ENCODE measurements at places on chromosomes 1 and 21.

DNA sequence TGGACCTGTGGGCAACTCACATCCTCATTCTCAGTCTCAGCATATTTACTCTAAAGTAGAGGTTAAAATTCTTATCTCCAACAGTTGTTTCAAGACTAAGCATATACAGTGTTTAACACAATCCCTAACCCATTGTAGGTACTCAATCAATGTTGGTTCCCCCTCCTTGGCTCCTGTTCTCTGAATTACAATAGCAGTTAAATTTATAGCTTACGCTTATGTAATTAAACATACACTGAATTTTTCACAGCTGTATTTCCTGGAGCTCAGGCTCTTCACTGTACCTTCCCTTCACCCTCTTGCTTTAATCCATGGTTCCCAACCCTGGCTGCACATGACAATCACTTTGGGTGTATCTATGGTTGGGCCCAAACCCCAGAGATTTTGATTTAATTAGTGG is 89.4 kb downstream of the LPAR3 start:
- no peak for DNase-seq

DNA sequence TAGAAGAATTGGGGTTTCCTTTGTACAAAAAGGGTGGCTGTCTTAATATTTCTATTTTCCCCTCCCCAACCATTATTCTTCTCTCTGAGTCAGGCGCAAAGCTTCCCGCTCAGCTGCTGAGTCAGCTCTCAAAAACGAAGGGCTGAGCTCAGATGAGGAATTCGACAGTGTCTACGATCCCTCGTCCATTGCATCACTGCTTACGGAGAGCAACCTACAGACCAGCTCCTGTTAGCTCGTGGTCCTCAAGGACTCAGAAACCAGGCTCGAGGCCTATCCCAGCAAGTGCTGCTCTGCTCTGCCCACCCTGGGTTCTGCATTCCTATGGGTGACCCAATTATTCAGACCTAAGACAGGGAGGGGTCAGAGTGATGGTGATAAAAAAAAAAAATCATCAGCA is 3.0 kb upstream of the TUFT1 start:
- DNase-seq, result no peak

DNA sequence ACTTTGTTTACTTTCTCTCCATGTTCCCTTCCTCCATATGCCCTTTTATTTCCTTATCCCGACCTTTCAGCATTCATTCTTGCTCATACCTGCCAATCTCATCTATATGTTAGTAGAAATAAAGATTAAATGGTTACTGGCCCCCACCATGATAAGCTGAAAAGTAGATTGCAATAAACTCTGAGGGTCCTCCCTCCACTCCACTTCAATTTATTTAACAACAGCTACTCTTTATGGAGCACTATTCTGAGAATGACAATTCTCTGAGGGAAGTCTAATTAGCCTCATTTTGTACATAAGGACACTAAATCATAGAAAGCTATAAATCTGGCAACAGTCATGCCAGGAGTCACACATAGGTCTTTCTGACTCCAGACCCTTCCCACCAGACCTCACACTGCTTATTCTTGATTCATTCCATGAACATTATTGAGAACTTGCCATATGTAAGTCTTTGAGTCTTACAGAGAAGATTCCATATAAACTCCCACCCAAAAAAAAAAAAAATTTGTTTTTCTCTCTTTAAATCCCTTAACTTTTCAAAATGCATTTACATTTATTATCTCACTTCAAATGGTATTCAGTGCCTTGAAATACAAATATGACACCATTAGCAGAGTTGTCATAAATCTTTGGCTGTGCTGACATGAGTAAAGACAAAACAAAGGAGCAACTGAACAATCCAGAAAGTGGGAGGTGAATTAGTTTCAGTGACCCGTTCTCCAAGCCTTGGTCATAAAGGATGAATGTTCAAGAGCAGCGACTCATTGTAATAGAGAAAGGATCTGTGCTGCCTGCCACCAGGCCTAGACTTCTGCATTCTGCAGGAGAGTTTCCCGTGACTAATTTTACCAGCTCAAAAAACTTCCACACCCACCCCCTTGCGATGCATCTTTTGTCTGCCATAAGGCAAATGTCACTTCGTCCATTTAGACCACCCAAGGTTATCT is 28.5 kb downstream of the PALMD start:
- no peak for DNase-seq

GRCh38 chr1:1990222-1990621 is 13.4 kb downstream of the CFAP74 start:
- no peak for DNase-seq

GRCh38 chr1:61746813-61747212 is 4.5 kb downstream of the PATJ start:
- no peak for DNase-seq

DNA sequence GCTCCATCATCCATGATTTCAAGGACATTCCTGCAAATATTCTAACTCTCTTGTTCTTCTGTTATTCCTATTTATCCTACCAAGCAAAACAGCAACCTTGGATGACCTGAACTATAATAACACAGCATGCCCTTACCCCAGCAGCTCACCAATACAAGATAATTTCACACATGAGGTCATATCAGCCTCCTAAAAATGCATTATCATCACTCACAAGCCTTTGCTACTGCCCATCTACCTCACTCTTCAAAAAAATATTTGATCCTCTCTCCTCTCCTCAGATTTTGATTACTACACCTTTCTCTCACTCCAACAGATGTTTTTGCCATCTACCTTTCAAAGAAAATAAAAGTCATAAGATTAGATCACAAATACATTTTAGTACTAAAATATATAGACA is 777.6 kb upstream of the NCAM2 start:
- no peak for DNase-seq

- DNase-seq, result no peak
Measured at GRCh38 chr1:46455951-46456350, 33.7 kb upstream of the DMBX1 start.

DNA sequence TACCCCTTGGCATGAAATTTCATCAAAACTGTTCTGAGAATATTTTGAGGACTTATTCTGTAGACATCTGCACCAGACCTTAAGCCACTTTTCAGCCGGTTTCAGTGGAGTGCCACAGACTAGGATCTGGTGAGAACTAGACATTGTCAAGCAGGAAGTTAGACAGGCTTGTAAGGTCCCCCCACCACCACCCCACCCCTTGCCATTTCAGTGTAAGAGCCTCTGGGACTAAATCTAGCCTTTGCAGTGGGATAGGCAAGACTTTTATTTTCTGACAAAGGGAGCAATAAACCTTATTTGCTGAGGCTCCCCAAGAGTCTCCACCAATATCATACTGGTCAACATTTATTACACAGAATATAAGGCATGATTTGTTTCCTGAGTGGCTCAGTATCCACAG is 77.9 kb upstream of the EXO1 start:
- DNase-seq, result no peak

GRCh38 chr1:14929547-14930246 is 223.8 kb upstream of the TMEM51 start:
- DNase-seq, result no peak

- DNase-seq, result peak; percentile 59
Measured at GRCh38 chr1:34984793-34985608, at the start of gene TMEM35B. TSS of gene TMEM35B (minus strand) at chr1:34985347. CDS start at chr1:34985305, 42 bp downstream.

DNA sequence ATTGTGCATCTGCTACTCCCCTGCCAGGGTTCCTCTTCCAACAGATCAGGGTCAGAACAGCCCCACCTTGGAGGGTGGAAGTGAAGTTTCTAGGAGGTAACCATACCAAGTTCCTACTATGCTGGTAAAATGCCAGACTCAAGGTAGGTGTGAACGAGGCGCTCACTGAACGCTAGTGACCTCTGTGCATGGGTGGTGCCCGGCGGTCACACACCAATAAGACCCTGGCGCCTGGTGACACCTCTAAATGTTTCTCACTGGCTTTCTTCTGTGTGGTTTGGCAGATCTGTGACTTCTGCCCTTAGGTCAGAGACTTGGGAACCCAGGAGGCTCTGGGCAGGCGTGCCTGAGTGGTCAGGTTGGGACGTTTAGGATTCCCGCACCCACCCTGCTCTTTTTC is 55.9 kb downstream of the TMCO4 start:
- no peak for DNase-seq

DNA sequence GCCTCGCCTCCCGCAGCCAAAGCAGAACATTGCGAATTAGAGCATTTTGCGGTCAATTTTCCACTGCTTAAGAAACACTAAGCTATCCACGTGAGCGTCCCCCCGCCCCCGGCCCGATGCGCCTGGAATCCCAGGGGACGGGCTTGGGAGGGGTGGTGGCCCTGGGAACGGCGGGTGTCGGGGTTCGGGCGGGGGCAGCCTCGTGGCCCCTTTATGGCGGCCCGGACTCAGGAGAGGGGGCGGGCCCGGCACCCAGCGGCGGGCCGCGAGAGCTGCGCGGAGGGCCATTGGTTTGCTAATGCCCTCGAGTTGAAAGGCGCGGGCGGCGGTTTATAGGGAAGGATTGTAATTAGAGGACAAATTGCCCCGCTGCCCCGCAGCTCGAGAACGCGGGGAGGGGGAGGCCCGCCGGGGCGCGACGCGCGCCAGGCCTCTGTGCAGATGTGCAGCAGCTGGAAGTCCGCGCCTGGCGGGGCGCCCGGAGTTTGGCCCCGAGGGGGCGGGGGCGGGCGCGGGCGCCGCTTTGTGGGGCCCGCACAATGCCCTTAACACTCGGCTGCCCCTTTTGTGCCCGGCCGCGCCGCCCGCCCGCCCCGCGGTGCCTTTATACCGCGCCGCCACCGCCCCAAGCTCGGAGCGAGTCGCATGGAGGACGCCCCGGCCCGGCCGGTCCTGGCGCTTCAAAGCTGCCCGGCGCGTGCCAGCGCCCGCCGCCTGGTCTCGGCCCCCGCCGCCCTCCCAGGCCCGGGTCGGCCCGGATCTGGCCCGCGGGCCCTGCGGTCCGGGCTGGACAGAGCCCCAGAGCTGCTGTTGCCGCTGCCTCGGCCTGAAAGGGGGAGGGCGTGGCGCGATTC is 1.9 kb upstream of the HES3 start:
- DNase-seq, result no peak

DNA sequence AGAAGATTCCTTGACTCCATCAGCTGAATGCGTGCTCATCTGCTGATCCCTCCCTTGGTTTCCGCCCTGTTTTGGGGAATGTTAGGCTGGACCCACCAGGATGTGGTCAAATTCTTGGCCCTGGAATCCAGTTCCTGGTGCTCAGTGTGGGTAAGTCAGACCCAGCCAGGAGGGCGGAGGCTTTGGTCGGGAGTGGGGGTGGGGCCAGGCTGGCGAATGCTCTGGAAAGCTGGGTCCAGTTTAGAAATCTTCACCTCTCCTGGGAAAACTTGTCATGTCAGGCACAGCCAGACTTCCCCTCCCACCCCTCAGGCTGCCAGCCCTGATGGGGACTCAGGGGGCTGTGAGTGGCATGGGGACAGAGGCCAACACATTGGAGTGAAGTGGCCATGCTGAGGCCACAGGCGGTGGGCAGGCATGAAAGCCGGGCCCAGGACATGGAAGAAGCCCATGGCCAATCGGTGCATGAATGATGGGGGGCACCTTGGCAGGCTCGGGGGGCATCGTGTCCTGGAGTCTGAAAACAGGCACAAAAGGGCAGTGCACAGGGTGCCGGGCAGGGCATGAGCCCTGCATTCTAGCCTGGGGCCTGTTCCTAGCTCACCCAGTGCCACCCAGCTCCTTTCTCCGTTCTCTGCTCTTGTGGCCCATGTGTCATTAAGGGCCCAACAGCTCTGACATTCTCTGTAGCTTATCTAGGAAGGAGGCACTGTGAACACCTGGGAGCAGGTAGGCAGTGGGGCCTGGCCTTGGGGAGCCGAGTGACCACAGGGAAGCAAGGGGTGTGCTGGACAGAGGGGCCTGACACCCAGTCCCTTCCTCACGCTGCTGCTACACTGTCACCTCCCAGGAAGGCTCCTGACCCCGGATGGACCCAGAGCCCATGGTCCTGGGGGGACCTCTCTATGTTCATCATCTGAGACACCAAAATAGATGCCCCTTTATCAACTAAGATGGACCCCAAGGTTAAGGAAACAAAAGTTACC is 14.6 kb upstream of the PADI1 start:
- no peak for DNase-seq

- no peak for DNase-seq
Measured at GRCh38 chr1:237542525-237543418, 347.9 kb downstream of the ZP4 start.

DNA sequence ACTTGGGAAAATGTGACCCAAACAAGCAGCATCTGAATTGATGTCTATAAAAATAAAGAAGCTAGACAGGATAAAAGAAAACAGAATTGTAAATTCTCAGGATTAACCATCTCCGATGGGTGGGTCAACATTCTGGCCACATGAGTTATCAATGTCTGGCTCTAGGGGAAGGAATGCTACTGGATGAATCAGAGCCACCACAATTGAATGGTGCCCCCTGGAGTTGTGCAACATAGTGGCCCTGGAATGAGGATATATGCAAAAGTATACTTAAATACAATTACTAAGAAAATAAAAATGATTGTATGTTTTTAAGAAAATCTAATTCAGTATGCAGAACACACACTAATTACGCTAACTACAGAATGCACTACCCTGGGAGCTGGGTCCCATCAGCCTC is 185.6 kb downstream of the TGFBR3 start:
- no peak for DNase-seq

DNA sequence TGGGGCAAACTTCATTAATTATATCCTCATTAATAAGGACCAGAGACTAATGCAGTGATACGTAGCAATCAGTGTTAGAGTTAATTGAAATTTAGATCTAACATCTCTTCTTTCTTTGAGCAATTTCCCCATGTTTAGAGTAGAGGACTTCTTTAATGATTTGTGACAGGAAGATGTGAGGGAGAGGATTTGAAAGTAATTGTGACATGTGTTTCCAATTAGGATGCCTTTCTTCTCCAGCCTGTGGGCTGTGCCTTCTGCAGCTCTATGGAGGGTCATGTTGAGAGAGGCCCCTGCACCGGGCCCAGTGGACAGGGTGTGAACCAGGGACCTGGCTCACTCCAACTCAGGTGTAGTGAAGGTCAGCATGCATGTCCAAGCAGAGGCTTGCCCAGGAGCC is 103.0 kb downstream of the GREM2 start:
- DNase-seq, result no peak

GRCh38 chr21:32604464-32604863 is 7.7 kb downstream of the CFAP298 start:
- DNase-seq, result no peak
